Gastrocnemius medialis (tissue), 4 donors: ENCODE measurements at places on chromosomes 3 and 15. TPM values are rescaled to one million over a fixed set of nuclear protein-coding genes. Genes with fewer than 3 reads are reported as not detected.

GRCh38 chr3:100856821-100857220 lies 136.4 kb downstream of the ABI3BP start:
- H3K27ac ChIP-seq, result no peak overlapping the region
- DNase-seq, result no peak
- no peaks in the 10 kb centered on the region for H3K4me1 ChIP-seq
- H3K36me3 ChIP-seq, result no peaks in the 10 kb centered on the region
- no peak overlapping the region for H3K4me3 ChIP-seq
- no peaks in the 10 kb centered on the region for H3K27me3 ChIP-seq

DNA sequence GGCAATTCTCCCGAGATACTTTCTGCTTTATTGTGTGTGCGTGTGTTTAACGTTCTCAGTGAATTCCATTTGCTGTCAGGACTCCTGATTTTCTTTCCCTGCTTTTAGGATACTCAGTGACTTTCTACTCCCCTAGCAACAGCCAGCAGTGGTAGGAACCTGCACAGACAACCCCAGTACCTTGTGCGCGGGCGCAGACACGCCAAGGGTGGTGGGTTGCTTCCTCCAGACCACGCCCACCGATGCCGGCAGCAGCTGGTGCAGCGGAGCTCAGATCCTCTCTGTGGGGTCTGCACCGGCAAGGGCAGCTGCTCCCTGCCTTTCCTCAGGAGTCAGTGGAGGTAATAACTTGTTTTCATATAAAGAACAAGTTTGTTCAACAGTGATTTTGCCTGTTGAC lies 225.1 kb upstream of the NDN start:
- H3K4me1 ChIP-seq, result no peaks in the 10 kb centered on the region
- H3K4me3 ChIP-seq, result no peak overlapping the region
- no peaks in the 10 kb centered on the region for H3K36me3 ChIP-seq

Gene PPP1R14D
- total RNA-seq, result not detected

Gene RTP1
- not detected for total RNA-seq

DNA sequence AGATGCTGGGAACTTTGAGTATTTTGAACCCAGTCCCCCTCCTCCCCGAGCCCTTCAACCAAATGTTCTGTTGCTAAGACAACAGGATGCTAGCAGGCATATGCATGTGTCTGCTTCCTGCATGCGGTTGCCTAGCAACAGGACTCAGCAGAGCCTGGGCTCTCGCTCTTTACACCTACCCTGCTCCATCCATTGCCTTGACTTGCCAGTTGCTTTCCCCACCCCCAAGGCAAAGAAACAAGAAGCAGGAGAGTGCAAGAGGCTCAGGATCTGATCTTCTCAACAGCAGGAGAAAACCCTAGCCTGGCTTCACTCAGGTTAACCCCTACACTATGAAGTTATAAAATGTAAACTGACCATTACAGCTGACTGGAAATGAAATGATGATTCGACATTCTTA lies 393.0 kb downstream of the IGSF11 start:
- no peaks in the 10 kb centered on the region for H3K27me3 ChIP-seq
- H3K27ac ChIP-seq, result no peak overlapping the region
- DNase-seq, result no peak
- H3K4me3 ChIP-seq, result no peak overlapping the region

- no peak overlapping the region for H3K4me3 ChIP-seq
- no peaks in the 10 kb centered on the region for H3K36me3 ChIP-seq
- peaks cover 18% of the 10 kb centered on the region for H3K4me1 ChIP-seq
These were observed 45.5 kb downstream of the KBTBD12 start for GRCh38 chr3:127960421-127960965.

GRCh38 chr3:161851941-161852566 lies 355.4 kb downstream of the OTOL1 start:
- H3K27me3 ChIP-seq, result no peaks in the 10 kb centered on the region
- no peak for DNase-seq
- H3K4me1 ChIP-seq, result no peaks in the 10 kb centered on the region
- H3K27ac ChIP-seq, result no peak overlapping the region

Gene GRK7
- not detected for total RNA-seq

Gene CCR3
- not detected for total RNA-seq

GRCh38 chr15:65778269-65778668 lies 13.8 kb downstream of the DENND4A start:
- no peak overlapping the region for H3K4me3 ChIP-seq
- H3K4me1 ChIP-seq, result peaks cover under 1% of the 10 kb centered on the region
- H3K36me3 ChIP-seq, result no peaks in the 10 kb centered on the region
- no peak overlapping the region for H3K27ac ChIP-seq
- no peak for DNase-seq
- H3K27me3 ChIP-seq, result no peaks in the 10 kb centered on the region

DNA sequence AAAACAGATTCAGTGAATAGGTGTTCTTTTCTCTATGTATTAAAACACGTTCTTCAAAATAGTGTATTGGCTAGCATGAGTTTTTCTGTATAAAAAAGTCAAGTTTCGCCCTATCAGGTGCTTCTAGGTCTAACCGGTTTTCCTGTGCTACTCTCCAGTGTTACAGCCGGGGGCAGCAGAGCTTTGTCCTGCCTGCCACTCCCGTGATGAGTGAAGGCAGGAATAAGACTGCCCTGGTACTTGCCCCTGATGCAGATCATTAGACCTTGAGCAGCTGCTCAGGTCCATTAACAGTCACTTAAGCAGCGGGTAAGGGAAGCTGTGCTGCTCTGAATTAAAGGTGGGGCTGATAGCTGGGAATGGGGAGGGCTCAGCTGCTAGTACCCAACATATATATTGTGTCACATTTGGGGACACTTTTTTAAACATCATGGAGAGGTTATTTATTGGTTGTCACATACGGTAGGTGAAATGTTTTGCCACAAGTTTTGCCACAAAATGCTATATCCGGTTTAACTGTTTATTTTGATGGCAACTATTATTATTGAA lies 1.3 kb upstream of the UNC13C start:
- no peaks in the 10 kb centered on the region for H3K27me3 ChIP-seq
- H3K4me1 ChIP-seq, result no peaks in the 10 kb centered on the region
- peak overlapping the region; percentile 19 for H3K27ac ChIP-seq
- H3K36me3 ChIP-seq, result no peaks in the 10 kb centered on the region
- H3K4me3 ChIP-seq, result no peak overlapping the region

- no peaks in the 10 kb centered on the region for H3K36me3 ChIP-seq
- no peak for DNase-seq
- H3K4me1 ChIP-seq, result no peaks in the 10 kb centered on the region
- H3K27ac ChIP-seq, result no peak overlapping the region
These were observed 124.9 kb upstream of the STRIT1 start for GRCh38 chr3:155418407-155418806.
